ENCODE measurements at places on chromosomes 1 and 21. TPM values are rescaled to one million over a fixed set of nuclear protein-coding genes. Genes with fewer than 3 reads are reported as not detected.

The LRRC39 gene
- total RNA-seq = not detected

The LHX8 gene
- not detected for total RNA-seq

The OR2L8 gene
- total RNA-seq = not detected

The LRRC8D gene
- total RNA-seq = 45.8 TPM

The FAM72C gene
- 2.9 TPM for total RNA-seq

The AP4B1 gene
- total RNA-seq = 14.7 TPM

The TDRD10 gene
- total RNA-seq = not detected

The TIE1 gene
- not detected for total RNA-seq

The TARBP1 gene
- 15.3 TPM for total RNA-seq

All from foreskin keratinocyte (primary cell).